DMS153 (cell line): ENCODE measurements at places on chromosomes 12 and 14.

- DNase-seq = no peak
These were observed 42.9 kb downstream of the ELK3 start for GRCh38 chr12:96237035-96237434.

GRCh38 chr14:54086767-54087166, 130.1 kb upstream of the BMP4 start:
- no peak for DNase-seq

DNA sequence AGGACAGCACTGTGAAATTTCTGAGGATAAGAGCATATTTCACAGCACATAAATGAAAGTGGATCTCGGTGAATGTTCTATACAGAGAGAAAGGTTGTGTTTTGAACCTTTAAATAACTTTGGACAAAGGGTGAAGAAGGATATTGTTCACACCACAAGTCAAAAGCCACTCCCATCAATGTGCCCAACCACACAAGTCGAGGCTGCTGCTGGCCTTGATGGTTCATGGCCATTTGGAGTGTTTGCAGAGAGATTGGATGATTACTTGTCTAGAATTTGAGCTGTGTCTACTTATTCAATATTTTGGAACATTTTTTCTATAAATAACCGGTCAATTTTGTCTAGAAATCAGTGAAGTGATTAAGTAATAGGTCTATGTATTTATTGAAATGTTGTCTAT, 121.2 kb downstream of the HMGA2 start:
- DNase-seq = no peak

GRCh38 chr12:12540261-12541013, 22.2 kb downstream of the DUSP16 start:
- DNase-seq = no peak

GRCh38 chr12:72574138-72574537, 302.0 kb downstream of the TRHDE start:
- peak; percentile 69 for DNase-seq

- no peak for DNase-seq
These were observed 177.9 kb upstream of the PRMT8 start for GRCh38 chr12:3313066-3313465.

DNA sequence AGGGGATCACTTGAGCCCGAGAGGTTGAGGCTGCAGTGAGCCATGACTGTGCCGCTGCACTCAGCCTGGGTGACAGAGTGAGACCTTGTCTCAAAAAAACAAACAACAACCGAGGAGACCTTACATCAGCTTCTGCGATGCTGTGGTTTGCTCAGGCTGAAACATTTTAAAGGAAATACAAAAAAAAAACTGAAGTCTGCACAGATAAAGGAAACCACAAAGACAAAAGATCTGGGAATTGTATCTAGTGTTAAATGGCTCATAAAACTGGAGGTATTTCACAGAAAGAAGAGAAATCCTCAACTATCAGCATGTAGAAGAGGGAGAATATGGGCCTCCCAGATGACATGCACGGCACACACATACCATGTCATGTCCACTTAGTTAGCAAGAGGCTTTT, 60.3 kb upstream of the VPS33A start:
- DNase-seq = no peak

- DNase-seq = no peak
These were observed 163.8 kb upstream of the TMEM132C start for GRCh38 chr12:128103152-128103551.

- no peak for DNase-seq
These were observed 12.6 kb upstream of the OAS1 start for GRCh38 chr12:112894128-112894527.

GRCh38 chr14:78618368-78618767, 448.2 kb downstream of the NRXN3 start:
- DNase-seq = no peak

- no peak for DNase-seq
These were observed 34.5 kb upstream of the GPR132 start for GRCh38 chr14:105099778-105100177.

DNA sequence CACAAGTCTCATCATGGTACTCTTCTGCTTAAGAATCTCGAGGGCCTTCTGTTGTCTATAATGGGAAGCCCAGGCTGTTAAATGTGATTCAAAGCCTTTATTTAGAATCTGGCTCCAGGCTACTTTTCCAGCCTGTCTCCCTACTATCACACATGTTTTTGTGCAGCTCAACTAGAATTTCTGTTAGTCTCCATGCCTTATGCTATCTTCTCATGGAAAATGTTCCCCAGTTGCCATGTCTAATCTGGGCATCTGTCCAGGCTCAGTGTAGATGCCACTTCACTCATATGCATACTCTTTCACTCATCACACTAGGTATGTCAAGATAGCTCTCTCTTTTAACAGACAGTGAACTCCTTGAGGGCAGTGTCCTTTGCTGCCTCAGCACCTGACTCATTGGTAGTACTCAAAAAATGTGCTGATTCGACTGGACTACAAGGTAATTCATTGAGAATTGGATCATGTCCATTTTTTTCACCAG, 145.3 kb downstream of the TTLL5 start:
- no peak for DNase-seq

GRCh38 chr14:74275241-74275841, 27.4 kb downstream of the ABCD4 start:
- no peak for DNase-seq

DNA sequence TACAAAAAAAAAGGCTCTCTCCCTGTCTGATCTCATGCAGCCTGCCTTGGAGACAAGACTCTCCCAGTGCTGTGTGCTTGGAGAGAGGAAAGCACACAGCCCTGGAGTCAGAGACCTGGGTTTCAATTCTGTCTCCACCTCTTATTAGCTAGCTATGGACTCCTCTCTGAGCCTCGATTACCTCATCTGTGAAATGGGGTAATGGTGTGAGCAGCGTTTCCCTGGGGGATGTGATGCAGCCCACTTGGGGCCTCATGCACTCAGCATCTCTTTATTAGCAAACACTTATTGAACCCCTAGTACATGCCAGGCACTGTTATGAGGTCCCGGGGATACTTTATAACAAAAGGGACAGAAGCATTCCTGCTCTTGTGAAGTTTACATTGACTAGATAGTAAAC, 12.5 kb downstream of the SDS start:
- DNase-seq = no peak

DNA sequence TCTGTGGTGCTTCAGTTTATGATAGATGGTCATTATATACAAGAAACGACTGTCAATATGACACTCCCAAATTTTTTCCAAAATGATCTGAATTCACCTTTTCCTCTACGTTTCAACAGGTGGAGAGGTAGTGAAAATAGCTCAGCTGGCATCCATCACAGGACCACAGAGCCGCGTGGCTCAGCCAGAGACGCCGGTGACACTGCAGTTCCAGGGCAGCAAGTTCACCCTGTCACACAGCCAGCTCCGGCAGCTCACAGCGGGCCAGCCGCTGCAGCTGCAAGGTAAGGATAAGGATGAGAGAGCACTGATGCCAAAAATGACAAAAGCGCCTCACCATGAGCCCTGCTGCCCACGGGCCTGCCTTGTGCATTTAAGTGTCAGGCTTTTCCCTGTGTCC, 73.9 kb downstream of the EP400 start:
- DNase-seq = no peak

- DNase-seq = no peak
These were observed 16.3 kb downstream of the ATP5MC2 start for GRCh38 chr12:53659571-53659981.

GRCh38 chr12:112283546-112283945, 98.7 kb downstream of the HECTD4 start:
- DNase-seq = no peak

DNA sequence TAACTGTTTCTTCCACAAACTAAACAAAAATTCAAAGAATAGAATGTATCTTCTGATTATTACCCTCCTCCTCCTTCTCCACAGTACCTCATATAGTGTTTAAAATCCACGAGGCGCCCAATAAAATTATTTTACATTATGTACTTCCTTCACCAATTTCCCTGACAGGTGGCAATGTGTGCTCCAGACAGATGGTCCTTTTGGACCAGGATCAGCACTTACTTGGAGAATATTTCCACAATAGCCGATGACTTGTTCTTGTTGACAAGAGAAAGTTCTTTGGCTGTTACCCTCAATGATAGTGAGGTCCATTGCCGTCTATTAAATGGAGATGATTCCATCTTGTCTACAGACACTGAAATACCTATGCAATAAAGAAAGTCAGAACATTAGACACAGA, 34.9 kb downstream of the LIMA1 start:
- no peak for DNase-seq

DNA sequence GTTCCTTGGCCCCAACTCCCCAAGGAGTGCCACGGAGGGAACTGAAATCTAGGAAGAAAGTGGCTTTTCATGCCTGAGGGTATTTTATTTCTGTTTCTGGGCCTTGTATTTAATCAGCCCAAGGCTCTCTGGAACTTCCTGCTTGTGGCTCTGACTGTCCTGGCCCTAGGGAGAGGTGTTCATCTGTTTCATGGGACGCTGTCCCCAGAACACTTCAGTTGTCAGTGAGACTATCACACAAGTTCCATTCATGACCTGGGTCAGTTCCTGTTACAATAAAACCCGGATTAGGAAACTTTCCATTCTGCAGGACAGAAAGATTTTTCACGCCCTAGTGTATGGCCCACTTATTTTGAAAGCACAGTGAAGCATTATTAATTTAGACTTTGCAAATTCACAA, 18.5 kb upstream of the TC2N start:
- DNase-seq = no peak

GRCh38 chr14:53851394-53852090, 105.1 kb downstream of the BMP4 start:
- DNase-seq = no peak

- no peak for DNase-seq
These were observed 173.5 kb downstream of the SLC41A2 start for GRCh38 chr12:104784592-104784991.

GRCh38 chr14:48125654-48126053, 450.2 kb upstream of the MDGA2 start:
- no peak for DNase-seq

DNA sequence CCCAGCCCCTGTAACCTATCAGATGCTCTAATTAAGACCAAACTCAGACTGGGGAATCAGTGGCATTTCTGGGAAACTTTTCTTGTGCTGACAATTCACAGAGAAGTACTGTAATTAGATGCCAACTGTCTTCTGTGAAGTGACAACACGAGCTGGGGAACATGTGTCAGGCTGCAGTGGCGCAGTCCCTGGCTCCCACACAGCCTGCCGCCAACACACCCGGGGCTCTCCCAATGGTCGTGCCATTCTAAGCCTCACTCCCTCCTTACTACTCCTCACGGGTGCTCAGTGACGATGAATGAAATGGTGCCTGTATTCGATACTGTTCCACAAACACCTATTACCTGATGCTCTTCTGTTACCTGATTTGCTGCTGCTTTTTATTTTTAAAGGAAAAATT, 18.6 kb downstream of the GARIN2 start:
- DNase-seq = no peak

- no peak for DNase-seq
These were observed 322.6 kb upstream of the TMTC1 start for GRCh38 chr12:30106204-30106965.

DNA sequence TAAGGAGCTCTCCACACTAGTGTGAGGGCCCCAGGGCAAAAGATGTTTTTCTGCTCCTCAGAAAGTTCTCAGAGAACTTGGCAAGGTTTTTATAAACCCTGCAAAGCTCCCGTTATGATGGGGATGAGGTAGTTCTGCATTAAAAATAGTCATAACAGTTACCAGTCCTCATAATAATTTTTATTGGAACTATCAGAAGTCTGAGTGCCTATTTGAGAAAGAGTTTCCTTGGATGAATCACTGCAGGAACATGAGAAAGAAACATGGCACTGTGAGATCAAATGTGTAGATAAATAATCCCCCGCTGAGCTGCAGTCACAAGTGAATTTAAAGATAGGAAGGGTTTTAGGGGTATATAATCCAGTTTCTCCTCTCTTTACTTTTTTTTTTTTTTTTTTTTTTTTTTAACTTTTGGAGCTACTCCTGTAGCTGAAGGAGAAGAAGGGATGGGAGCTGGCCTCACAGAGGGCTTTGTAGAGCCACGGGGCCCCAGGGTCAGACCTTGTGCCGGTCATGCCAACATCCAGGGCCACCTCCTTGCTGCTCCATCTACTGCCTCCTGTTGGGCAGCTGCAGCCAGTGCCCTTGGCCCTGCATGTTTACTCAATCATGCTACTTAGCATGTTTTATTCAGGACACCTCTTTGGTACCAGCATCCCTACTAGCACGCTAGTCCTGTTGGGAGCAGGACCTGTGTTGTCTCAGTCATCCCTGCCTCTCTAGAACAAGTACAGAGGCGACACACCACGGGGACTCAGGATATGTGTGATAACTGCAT, 39.5 kb downstream of the EVL start:
- DNase-seq = no peak

DNA sequence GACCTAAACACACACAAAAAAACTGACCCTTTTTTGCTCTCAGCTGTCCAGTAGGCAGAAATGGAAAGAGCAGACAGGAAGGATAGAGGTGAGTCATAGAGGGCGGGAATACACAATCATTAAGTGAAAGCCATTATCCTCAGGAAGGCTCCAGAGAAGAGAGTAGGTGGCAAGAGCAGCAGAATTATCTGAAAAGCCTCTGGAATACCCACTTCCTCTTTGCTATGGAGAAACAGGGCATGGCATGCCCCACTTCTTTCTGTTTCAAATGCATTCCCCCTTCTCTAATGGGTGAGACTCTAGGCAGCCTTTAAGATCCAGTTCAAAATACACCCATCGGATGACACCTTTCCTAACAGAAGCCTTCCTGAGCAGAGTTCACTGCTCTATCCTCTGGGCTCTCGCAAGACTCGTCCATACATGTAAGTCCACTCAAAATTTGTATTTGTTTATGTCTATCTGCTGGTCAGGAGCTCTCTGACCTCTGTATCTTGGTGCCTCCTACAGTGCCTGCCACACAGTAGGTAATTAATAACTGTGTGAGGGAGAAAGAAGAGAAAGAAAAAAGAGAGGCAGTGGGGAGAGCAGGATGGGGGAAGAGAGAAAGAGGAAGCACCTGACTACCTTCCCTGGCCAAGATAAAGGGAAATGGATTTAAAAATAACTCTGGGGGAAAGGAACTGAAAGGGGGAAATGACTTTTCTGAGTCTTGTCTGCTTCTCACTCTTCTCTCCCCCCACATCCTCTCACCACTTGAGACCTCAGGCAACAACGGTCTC, 8.5 kb downstream of the KLHL33 start:
- DNase-seq = peak; percentile 62

GRCh38 chr12:86613311-86613710, 357.1 kb upstream of the MGAT4C start:
- DNase-seq = no peak

GRCh38 chr12:92363295-92364146, 217.9 kb upstream of the BTG1 start:
- DNase-seq = no peak

GRCh38 chr12:53204351-53204750, 2.7 kb downstream of the ITGB7 start:
- no peak for DNase-seq

GRCh38 chr12:65876898-65877721, 52.8 kb downstream of the HMGA2 start:
- DNase-seq = no peak

DNA sequence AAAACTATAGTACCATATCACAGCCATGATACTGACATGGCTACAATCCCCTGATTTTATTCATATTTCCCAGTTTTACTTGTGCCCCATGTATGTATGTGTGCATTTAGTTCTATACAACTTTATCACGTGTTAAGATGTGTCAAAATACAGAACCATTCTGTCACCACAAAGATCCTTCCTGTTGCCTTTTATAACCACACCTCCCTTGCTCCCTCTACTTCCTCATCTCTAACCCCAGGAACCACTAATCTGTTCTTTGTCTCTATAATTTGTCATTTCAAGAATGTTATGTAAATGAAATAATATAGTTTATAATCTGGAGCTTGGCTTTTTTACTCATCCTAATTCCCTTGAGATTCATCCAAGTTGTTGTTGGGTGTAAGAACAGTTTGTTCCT, 358.4 kb downstream of the DPF3 start:
- DNase-seq = no peak
